ENCODE measurements at places on chromosomes 6 and 20.

- no peak for DNase-seq
Observed at GRCh38 chr20:31990641-31991338, 19.4 kb upstream of the CCM2L start.

DNA sequence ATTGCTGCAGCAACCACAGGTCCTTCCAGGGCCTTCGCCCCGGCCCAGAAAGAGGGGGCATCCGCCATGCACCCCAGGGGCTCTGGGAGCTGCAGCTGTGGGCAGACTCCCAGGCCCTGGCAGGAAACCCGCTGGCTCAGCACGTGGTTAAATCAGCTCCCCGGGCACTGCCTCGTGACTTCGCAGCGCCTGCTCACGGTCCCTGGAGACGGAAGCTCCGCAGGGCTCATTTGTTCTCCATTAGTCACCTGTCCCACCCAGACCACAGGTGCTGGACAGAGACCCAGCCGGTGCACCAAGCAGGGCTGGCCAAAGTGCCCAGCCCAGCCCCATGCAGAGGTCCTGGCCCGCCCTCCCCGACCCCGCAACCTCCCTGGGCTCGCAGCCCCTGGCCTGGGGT, 14.7 kb downstream of the KCNQ2 start:
- no peak for DNase-seq

GRCh38 chr6:126042001-126042419, 55.7 kb downstream of the TRMT11 start:
- DNase-seq, result peak; percentile 32

DNA sequence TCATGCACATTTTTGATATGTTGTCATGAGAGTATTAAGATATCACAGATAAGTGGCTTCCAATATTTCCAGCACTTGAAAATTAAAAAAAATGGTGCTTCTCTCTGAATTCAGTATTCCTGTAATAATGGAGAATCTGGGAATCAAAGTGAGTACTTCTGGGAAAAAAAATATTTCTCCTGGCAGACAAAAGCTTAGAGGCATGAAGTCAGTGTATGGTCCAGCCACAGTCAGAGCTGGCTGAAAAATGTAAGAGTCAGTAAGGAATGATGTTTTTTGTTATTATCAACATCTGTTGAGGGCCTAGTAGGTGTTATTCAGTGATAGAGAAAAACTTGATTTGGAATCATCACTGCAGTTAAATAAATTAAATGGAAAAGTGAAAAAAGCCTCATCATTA, 3.2 kb upstream of the RFPL4B start:
- no peak for DNase-seq

DNA sequence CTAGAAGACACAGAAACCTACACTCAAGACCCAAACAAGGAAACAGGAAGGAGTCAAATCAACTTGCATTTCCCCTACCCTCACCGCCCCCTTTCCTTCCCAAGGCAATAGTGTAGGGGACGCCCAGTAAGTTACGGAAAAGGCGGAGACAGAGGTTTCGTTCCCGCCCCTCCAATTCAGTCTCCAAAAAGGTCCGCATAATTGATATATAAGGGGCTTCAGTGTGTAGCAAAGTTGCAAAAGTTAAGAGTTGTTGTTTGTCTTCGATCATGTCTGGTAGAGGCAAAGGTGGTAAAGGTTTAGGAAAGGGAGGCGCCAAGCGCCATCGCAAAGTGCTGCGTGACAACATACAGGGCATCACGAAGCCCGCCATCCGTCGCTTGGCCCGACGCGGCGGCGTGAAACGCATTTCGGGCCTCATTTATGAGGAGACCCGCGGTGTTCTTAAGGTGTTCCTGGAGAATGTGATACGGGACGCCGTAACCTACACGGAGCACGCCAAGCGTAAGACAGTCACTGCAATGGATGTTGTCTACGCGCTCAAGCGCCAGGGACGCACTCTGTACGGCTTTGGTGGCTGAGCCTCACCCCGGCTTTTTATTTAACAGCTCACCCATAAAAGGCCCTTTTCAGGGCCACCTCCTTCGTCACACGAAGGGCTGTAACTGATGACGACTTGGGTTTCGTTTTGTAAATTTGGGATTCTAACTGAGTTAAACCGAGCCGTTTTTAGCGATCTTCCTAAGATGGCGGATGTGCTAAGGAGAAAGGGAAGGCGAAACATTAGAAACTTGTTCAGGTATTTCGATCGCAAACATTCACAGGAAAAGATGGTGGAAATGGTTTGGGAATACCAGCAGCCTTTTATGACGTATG, 124.6 kb upstream of the BTN3A2 start:
- peak; percentile 94 for DNase-seq

DNA sequence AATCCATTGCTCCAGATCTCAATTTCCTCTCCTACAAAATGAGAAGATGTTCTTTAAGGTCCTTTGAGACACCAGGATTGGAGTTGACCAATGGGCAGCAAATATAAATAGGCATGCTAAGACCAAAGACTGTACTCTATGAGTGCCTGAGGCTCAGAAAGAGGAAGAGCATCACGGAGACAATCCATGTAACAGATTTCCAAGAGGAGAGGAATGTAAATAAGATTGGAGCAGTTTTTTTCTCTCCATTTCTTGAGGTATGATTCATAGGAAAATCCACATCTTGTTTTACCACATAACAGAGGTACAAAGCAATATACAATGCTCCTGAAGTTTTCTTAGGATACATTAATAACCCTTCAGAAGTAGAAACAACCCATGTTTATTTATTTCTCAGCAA, 109.8 kb downstream of the UBE3D start:
- peak; percentile 77 for DNase-seq

DNA sequence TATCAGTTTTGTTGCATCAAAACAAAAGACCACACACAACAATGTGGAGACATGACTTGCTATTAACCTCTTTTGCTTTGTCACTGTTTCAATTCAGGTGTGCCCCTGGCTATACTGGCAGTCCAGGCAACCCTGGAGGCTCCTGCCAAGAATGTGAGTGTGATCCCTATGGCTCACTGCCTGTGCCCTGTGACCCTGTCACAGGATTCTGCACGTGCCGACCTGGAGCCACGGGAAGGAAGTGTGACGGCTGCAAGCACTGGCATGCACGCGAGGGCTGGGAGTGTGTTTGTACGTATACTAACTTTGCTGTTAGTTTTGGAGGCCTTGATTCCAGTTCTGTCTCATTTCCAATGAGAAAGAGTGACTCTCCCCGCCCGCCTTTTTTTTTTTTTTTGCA, 356.9 kb downstream of the ARHGAP18 start:
- DNase-seq, result no peak

GRCh38 chr20:31868853-31869672, 1.3 kb downstream of the DUSP15 start:
- DNase-seq, result no peak

- DNase-seq, result no peak
Observed at GRCh38 chr6:33592595-33593413, 12.7 kb upstream of the BAK1 start.

DNA sequence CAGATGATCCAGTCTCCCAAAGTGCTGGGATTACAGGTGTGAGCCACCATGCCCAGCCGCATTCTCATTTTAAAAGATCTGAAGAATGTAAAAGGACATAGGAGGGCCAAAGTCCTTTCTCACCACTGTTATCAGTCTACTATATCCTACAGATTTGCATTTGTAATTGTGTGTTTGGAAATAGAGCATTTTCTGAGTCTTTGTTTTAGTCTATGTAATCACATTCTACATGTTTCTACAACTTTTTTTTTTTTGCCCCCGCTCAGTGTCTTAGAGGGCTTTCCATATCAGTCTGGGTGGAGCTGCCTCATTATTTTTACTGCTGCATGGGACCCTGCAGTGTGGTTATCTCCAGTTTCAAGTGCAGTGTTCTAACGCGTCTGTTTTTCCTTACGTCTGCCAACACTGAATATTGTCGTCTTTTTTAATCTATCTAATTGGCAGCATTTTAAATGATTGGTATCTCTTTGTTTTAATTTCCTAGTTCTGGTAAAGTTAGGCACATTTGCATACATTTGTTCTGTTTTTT, 7.8 kb downstream of the CUL9 start:
- no peak for DNase-seq

- DNase-seq, result no peak
Observed at GRCh38 chr6:37232430-37233017, 25.0 kb upstream of the TBC1D22B start.

DNA sequence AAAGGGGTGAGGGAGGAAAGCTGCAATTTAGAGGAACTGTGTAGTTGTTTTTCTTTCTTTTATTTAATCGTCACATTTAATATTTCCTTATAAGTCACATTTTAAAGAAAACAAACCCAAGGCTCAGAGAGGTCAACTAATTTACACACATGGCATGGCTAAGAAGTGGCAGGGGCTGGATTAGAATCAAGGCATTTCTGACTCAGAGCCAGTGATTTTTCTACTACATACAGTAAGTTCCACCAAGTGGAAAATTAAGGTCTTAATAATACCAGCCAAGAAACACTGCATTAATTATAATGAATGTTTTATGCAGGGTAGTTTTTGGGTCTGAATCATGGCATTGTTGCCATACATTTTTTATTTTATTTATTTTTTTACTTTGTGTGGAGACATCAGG, 607.7 kb upstream of the CITED2 start:
- no peak for DNase-seq

- DNase-seq, result no peak
Observed at GRCh38 chr6:170163405-170164170, 127.3 kb downstream of the DLL1 start.

- DNase-seq, result no peak
Observed at GRCh38 chr6:45086360-45087084, 241.6 kb upstream of the RUNX2 start.

DNA sequence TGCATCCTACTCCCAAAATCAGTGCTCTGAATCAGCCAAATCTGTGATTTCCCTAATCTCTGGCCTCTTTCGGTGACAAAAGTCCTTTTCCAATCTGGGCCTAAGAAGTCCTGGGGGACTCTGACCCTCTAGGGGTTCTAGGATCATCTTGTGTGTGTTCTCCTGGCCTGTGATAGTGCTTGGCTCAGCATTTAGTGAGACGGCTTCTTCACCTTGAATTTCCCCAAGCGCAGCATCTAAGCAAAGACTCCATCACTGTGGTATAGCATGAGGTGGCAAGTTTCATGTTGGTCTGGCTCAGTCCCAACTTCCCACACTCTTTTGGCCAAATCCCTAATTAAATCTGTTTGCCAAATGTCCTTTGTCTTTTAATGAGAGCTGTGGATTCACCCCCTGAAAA, 12.1 kb upstream of the IL17A start:
- DNase-seq, result no peak

- no peak for DNase-seq
Observed at GRCh38 chr6:146874278-146875018, 275.7 kb downstream of the ADGB start.

DNA sequence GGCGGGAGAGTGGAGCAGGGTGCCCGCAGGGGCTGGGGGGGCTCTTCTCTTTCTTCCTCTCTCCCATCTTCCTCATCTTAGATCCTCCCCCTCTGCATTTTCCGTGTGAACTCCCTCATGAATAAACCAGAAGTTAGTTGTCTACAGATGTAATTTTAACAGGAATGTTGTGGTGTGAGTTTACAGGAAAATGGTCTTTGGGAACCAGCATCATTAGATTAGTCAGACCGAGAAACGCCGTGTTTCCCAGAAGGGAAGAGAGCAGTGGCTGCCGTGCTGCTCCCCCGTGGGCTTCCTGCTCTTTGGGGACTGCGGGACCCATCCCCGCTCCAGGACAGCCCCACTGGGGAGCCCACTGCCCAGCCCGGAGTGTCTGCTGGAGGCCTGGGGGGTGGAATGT, 3.4 kb downstream of the MYT1 start:
- DNase-seq, result no peak

DNA sequence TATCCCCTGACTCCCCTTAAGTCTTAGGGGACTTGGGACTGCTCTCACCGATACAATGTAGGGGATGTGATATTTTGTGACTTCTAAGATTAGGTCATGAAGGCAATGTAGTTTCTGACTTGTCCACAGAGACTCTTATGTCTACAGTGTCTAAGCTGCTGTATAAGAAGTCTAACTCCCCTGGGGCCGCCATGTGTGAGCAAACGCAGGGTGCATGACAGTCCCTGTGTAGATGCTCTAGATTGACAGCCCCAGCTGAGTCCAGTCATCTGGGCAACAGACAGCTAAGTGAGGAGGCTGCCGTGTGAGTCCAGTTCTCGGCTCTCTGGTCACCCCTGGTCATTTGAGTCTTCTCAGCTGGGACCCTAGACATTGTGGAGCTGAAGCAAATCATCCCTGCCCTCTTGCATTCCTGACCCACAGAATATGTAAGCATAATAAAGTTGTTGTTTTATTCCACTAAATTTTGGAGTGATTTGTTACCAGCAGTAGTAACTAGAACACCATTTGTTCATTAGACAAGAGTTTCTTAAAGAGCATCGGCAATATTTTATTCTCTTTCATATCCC, 743.3 kb upstream of the CHD6 start:
- DNase-seq, result no peak
